ENCODE measurements at places on chromosomes 7 and 10.

DNA sequence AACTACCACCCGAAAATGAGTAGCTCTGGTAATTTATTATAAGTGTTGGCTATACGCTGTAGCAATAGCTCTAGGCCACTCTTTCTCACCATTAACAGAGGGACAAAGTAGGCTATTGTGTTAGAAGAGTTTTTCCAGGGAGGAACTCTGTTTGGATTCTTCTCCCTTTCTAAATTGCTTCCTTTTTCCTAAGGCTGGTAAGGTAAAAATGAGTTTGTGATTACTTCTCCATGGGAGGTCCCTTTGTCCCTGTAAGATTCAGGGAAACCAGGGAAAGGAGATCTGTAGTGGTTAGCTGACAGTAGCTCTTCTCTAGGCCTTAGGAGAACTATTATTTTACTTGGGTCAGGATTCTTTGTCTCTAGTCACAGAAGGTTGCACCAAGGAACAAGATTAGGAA is 23.2 kb upstream of the SEMA3E start:
- no peak for DNase-seq

DNA sequence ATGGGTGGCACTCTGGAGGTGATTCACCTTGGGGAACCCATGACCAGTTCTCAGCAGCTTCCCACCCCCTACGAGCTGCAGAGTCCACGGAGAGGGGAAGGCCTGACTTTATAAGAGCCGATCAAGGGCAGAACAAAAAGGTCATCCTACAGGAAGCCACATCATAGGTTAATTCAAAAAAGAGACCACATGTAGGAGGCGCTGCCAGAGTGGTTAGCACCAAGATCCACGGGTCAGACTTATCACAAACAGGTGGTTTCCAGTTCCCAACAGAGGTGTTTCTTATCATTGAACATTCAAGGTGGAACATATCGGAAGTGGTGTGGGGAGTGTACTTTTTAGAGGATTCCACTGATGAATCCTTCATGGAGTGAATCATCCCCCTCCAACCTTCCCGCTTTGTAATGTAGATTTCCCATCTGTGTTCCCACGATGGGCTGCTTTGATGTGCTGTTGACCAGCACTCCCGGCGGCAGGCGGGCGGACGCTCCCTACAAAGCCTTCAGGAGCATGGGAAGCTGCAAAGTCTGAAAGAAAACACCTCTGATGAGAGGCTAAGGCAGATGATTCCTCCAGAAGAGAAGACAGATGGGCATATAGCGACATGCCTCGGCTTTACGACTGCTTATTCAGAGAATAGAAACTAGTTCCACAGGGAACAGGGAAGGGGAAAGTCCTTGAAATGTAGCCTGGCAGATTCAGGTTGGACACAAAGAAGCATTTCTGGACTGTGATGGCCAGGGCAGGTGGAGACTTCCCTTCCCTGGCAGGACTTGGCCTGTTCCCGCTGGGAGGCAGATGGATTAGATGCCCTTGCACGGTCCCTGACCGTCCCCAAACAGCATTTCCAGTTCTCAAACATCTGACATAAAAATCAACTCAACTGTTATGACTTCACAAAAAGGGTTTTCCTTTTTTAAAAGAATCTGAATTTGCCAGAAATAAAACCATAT is 66.5 kb downstream of the AFAP1L2 start:
- no peak for DNase-seq

GRCh38 chr10:103350175-103350516 is 794 bp downstream of the PCGF6 start:
- DNase-seq = no peak

- DNase-seq = no peak
These were observed 651.5 kb downstream of the LRMDA start for GRCh38 chr10:76082956-76083355.

DNA sequence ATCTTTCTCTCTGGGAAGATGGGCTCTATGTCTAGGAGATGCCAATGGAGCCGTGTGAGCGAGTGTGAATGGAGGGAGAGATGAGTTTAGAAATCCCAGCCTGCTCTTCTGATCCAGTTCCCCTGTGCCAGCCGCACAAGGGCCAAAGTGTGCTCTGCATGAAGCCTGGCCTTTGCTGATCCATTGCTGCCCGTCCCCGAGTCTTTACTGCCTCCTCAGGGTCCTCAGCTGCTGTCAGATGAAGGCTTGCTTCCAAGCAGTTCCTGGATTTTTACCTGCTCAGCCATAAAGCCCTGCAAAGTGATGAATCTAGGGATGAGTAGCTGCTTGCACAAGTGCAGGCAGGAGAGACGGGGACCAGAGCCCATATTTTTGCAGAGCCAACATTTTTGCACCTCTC is 115.9 kb downstream of the ZMIZ1 start:
- DNase-seq = no peak

GRCh38 chr10:63084690-63085382 is 48.3 kb upstream of the NRBF2 start:
- no peak for DNase-seq

DNA sequence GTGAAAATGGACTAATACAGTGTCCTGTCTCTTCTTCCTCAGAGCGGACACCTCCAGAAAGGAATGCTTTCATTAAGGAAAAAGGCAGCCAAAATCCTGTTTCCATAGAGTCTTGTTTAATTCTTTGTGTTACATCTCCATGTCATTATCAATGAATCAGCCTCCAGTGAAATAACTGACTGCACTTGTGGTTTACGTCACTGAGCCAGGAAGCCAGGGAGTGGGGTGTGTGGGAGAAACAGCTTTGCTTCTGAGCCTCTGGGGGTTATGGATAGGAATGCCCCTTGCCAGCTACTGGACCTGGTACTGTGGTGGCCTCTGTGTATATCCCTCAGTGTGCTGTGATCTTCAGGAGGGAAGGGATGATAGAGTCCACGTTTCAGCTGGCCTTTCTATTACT is 416.8 kb downstream of the GALNT17 start:
- no peak for DNase-seq

GRCh38 chr10:3780021-3780770 is 4.8 kb downstream of the KLF6 start:
- no peak for DNase-seq

GRCh38 chr7:98568891-98569290 is 48.2 kb upstream of the NPTX2 start:
- DNase-seq = no peak

DNA sequence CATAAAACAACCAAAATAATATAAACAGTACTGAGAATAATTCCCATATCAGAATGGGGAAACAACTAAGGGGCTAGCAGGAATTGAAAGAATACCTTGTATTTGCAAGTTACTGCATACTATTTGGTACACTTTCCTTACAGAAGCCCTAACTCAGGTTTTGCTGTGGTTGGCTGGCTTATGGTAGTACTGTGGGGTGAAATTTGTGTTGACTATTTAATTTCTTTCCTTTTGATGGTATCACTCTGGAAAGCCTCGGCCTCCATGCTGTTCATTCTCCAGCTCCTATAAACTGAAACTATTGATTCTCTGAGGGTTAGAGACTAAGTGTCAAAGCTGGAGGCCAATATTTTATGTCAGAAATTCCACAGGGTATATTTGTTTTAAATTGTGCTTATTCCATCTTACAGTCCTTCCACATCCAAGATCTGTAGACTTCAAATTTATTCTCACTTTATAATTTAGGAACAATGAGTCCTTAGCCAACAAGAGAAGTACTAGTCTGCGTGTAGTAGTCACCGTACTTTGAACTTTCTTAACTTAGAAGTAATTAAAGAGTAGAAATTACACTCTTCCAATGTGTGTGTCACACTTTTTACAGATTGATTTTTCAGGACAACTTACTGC is 13.4 kb downstream of the SKIDA1 start:
- no peak for DNase-seq

DNA sequence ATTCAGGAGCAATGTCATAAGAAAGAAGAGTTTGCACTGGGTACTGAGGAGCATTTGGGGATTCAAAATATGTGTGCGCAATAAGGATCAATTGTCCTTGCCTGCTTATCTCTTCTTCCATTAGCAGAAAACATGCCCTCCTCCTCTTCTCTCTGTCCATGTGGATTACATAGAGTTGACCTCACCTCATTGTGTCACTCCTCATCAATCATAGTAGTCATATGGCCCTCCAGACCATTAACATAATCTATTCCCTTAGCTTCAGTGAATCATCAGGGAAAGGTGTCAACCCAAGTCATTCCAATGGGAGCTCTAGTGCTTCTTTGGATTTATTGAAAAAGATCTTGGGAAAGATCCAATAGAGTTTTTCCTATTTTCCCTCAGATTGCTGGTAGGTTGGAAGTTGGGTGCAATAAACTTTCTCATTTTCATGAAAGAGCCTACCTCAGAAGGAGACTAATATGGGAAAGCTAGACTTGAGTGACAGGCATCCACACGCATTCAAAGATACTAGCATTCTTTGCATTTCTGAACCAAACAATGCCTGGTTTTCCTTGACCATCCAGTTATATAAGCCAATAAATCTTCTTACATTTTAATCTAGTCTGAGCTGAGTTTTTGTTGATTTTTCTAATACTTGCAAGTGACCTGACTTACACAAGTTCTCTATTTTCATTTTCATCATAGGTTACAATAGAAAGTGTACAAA is 71.5 kb upstream of the FAM13C start:
- no peak for DNase-seq

DNA sequence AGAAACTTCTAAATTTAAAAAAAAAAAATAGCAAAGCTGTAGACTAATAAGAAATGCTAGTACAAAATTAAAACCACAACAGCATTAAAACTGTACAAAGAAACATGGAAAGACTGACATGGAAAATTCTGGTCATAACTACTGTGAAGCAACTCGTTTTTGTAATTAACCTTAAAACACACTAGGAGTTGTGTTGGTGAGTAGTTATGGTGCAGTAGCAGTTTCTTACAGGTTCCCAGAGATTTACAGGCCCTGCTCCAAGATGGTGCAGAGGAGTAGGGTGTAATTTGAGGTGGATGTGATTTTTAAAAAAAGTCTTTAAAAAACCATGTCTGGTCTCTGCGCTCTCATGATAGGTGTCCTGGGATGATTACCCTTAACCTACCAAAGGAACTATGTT is 31.0 kb downstream of the TNKS2 start:
- no peak for DNase-seq

DNA sequence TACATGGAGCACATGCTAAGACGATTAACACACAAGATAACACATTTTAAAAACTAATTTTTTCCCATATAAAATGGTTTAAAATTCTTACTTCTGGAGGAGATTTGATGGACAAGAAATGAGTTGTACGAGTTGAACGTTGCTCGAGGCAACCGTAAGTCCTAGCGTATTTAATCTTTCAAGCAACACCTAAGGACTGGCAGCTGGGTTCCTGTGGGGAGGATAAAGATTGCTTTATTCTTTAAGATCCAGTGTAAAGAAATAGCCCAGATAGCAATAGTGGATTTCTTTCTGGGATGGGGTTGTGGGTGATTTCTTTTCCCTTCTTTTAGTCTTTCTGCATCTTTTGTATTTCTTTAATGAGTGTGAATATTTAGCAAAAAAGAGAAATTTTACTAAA is 9.8 kb downstream of the TBXAS1 start:
- DNase-seq = no peak

DNA sequence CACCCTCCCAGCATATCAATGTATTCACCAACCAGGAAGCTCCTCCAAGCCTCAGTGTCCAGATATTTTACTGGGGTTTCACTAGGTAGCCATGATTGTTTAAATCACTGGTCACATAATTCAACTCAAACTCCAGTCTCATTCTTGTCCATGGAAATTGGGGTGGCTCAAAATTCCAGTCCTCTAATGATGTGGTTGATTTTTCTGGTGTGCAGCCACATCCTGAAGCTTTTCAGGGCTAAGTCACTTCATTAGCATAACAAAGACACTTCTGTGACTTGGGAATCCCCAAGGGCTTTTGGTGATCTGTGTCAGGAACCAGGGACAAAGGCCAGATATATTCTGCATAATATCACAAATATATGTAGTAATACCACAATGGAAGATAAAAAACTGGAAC is 786.9 kb upstream of the IGFBP3 start:
- DNase-seq = no peak

GRCh38 chr10:55627501-55628051 is 733.5 kb downstream of the ZWINT start:
- DNase-seq = no peak

GRCh38 chr7:83782628-83783027 is 133.7 kb upstream of the SEMA3E start:
- no peak for DNase-seq

All from NCI-H2081 (cell line).